ENCODE measurements at places on chromosomes 1 and 21.

GRCh38 chr1:186225096-186225495 lies 150.0 kb downstream of the TPR start:
- DNase-seq: no peak

DNA sequence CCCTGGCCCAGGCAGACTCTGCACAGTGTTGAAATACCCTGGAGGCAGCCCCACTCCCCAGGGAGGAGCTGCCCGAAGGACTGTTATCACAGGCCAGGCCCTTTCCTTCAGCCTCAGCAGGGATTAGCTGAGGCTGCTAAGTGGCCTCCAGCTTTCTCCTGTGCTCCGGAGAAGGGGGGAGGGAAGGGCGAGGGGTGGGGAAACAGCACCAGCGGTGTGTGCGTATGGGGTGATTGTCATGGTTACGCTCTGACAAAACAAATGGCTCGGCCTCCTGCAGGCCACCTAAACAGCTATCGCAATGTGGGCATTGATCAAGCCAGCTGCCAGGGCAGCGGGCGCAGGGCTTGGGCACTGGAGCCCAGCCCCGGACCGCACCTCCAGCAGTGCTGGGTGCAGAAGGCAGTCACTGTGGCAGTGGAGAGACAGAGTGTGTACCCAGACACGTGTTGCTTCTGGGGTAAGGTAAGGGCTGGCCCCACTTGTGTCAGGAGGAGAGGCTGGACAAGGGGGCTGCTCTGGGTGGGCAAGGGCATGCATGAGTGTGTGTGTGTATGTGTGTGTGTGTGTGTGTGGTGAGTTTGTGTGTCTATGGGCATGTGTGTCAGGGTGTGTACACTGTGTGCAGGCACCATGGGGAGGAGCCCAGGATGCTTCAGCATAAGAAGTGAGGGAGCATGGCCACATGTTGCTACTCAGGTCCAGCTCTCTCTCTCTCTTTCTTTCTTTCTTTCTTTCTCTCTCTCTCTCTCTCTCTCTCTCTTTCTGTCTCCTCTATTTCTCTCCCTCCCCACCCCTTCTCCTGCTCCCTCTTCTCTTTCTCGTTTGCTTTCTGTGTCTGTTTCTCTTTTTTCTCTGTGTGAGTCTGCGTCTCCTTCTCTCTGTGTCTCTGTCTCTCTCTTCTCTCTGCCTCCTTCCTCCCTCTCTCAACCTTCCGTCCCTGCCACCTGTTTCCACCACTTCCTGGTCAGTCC lies at the start of gene VWA5B1:
VWA5B1 (plus strand) TSS at position 252 of the 974 bp plus-strand sequence. CDS start 19,727 bp downstream, outside the sequence.
- no peak for DNase-seq

GRCh38 chr1:225451340-225451739 lies 23.5 kb upstream of the LBR start:
- no peak for DNase-seq

DNA sequence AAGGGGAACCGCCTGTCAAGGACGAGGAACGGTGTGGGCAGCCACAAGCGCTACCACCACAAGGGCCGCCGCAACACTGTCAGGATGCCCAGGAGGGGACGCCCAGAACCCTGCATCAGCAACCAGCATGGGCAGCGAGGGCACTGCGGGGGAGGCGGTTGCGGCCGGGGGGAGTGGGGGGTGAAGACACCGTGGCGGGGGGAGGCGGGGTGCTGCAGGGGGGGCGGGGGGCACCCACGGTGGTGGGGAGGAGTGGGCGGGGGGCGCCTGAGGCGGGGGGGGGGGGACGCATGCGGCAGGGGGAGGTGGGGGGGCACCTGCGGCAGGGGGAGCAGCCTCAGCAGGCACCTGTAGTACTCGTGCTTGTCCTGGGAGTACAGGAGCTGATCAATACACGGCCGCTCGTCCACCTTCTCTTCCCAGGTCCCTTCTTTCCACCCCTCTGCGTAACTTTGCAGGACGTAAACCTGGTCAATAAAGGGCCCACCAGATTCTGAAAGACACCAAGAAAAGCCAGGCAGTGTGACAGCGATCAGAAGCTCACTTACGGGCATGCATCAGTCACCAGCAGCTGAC lies 4.6 kb downstream of the POFUT2 start:
- no peak for DNase-seq

- DNase-seq: no peak
Observed at GRCh38 chr1:55338448-55338820, 123.3 kb upstream of the USP24 start.

DNA sequence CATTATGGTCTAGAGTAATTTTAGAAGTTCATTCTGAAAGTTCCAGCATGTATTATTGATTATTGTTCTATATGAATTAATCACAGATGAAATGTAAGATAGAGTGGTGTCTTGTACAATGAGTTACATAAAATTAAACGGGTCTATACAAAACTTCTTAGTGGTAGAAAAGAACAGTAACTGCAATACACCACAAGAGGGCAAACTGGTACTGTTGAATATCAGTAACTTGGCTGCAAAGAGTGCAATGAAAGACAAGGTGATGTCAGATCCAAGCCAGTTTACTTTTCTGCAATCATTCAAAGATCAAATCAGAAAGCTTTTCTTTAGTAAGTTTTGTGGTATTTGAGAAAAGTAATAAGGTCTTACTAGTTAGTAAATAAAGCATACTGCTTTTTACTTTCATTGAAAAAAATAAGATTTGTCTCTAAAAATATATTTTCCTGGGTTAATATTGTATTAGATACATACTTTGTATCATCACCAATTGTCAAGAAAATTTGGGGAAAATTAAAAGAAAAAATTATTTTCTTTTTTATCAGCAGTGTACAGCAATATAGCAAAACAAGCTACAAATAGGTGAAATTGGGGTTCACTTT lies 66.4 kb upstream of the BTG3 start:
- DNase-seq: no peak

GRCh38 chr1:20735581-20736111 lies 3.1 kb upstream of the SH2D5 start:
- no peak for DNase-seq

GRCh38 chr1:5424802-5425703 lies 567.2 kb downstream of the NPHP4 start:
- DNase-seq: no peak

DNA sequence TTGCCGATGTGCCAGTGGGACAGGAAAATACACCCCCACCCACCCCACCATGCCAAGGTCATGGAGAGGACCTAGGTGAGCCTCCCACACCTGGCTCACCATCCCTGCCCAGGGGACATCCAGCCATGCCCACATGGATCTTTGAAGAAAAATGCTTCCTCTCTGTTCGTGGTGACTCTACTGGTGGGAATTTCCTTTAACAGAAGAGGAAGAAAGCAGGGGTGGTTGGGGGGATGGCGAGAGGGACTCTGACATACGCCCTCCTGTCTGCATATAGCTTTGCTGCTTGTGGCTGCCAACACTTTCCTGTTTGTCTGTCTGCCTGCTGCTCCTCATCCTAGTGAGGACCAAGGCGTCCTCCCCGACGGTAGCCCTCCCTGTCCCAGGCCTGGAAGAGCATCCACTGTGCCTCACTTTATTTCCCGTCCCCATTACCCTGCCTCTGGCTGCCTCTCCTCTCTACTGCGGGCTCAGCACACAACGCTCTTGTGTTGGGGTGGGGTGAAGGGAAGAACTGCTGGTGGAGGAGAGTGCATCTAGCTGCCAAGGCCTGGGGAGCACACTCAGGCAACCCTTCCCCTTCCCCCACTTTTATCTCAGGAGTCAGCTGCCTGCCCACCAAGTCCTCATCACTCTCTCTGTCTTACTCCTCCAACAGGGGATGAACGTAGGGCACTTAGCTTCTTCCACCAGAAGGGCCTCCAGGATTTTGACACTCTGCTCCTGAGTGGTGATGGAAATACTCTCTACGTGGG lies 2.5 kb downstream of the SEMA4A start:
- no peak for DNase-seq

- DNase-seq: no peak
Observed at GRCh38 chr1:115682792-115683191, 41.0 kb downstream of the VANGL1 start.

DNA sequence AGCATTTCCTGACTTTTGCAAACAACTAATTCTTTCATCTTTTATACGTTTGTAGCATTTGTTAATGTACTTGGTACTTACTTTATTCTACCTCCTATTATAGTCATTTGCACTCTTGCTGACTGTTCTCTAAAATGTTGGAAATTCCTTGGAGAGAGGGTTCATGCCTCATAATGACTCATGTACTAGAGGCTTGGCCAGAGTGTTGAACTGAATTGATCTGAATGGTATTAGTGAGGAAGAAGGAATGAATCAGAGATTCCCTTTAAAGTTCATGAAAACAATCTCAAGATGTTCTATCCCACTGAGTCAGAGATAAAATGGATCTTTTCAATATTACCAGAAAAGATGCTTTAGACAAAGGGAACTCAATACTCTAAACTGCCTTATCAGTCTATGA lies 383.4 kb downstream of the SEC16B start:
- DNase-seq: no peak

GRCh38 chr1:115564201-115564600 lies 77.6 kb upstream of the VANGL1 start:
- DNase-seq: no peak

DNA sequence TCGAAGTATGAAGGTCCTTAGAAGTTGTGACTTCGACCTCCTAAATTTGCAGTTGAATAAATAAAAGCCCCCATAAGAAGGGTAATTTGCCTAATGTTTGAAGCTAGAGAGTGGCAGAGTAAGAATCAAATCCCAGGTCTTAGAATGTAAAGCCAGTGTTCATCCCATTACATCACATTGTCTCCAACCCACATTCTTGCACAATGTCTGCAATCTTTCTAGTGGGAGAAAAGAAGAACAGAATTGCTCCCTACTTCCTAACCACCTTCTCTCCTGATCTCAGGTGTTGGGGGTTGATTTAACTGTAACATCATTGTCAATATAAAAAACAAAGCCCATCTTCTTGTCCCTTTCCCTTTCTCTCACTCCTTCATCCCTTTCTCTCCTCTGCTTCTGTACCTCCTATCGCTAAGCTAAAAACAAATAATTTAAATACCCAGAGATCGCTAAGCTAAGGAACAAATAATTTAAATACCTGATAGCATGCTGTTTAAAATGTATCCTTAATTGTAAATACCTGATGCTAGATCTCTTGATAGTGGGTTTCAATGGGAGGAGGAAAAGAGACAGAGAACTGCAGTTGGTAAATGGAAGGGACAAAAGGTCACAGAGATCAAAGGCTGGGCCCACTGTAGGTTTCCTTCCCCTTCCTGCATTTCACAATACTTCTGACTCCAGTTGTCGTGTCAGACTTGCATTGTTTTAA lies 32.1 kb upstream of the CCDC190 start:
- DNase-seq: no peak
